ENCODE measurements at places on chromosomes 6 and 20. TPM values are rescaled to one million over a fixed set of nuclear protein-coding genes. Genes with fewer than 3 reads are reported as not detected.

The MATN4 gene
- total RNA-seq, result 0.69 TPM

DNA sequence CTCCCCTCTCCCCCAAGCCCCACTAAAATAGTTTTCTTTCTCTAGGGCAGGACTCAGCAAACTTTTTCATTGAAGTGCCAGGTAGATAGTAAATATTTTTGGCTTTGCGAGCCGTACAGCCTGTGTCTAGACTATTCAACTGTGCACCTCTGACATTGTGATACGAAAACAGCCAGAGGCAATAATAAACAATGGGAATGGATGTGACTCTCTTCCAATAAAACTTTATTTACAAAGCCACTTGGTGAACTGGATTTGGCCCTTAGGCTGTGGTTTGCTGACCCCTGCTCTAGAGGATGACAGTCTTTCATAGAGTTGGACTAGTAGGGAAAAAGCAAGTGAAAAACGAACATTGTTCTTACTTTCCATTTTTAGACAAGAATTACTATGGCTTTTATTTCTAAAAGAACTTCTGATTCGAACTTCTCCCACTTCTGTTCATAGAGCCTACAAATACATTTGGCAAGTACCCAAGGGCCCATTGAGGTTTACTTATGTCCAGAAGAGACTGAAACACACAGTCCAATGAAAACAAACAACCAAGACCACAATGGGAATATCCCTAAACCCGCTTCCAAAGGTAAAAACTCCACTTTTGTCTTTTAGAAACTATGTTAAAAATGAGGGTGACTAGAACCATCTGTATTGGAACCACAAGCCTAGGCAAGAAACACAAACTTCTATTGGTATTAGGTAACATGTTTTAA lies 46.4 kb upstream of the CDKAL1 start:
- H3K4me1 ChIP-seq, result no peaks in the 10 kb centered on the region
- no peak for DNase-seq
- no peaks in the 10 kb centered on the region for H3K27me3 ChIP-seq
- H3K4me3 ChIP-seq, result no peak overlapping the region
- H3K36me3 ChIP-seq, result no peaks in the 10 kb centered on the region

GRCh38 chr6:161268531-161269210 lies 5.2 kb downstream of the AGPAT4 start:
- no peak overlapping the region for H3K4me3 ChIP-seq
- no peaks in the 10 kb centered on the region for H3K4me1 ChIP-seq
- H3K27me3 ChIP-seq, result no peaks in the 10 kb centered on the region

The TSPO2 gene
- total RNA-seq, result not detected

DNA sequence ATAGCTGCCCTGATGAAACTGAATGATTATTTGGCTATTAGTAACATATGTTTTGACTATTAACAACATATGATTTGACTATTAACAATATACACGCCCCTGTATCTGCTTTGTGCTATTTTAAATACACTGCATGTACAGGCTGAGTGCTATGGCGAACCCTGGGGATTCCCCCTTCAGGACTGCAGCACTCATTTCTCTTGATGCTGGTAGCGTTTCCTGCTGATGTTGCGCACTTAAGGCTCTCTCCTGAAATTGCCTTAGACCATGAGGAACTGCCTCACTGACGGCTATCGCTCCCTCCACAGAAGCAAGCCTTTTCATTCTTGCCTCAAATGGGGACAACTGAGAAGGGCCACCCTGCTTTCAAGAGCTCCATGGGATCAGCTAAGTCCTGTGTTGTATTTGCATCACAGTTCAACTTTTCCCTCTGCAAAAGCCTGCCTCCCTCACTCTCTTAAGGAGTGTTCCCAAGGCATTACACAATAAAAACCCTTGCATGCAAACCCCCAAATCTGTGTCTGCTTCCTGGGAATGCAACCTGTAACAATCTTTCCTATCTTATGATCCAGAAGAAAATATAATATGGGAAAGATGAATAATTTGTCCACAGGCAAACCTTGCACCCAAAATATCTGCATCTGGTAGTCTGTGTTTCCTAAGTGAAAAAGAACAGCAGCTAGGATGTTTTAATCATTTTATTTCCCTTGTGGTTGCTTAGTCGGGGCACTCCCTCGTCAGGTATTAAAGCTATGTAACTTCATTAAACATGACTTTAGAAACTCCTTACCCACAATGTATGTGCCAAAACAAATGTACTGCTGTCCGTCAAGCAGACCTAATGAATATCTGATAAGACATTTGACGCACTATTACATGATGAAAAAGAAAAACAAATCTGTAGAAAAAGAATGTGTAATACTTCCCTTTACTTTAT lies 456.4 kb downstream of the COL12A1 start:
- no peak for DNase-seq
- no peak overlapping the region for H3K4me3 ChIP-seq
- no peak overlapping the region for H3K27ac ChIP-seq
- no peaks in the 10 kb centered on the region for H3K27me3 ChIP-seq
- H3K4me1 ChIP-seq, result no peaks in the 10 kb centered on the region

DNA sequence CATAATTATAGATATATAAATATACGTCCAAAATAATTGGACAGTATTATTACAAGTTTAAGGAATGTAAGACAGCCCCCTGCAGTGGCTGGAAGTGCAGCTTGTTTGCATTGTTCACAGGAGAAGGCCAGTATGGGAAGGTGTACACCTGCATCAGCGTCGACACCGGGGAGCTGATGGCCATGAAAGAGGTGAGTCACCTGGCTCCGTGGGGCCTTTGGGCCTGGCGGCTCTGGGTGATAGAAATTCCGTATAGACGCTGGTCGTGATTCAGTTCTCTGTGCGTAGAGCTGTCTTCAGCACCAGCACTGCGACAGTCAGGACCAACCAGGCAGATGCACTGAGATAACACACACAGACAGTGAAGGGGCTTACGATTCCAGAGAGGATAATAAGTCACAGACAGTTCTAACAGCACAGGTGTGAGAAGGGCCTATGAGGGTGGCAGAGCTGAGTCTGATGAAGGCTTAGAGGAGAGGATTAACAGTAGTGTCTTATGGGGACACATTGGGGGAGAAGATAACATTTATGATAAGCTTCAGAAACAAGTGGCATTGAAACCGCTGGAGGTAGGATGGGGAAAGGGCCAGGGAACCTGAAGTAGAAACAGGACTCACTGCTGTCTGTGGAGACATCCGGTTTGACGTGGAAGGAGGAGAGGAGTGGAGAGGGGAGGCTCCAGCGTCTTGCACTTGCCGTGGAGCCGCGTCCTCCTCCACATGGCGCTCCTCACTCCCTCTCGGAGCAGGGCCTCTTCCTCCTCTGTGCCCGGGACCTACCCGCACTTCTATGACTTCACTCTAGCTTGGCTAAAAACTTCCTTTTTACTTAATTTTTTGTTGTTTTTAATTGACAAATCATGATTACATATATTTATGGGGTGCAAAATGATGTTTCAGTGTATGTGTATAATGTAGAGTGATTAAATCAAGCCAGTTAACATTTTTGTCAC lies 116.5 kb downstream of the MAP3K4 start:
- H3K36me3 ChIP-seq, result peaks cover 22% of the 10 kb centered on the region
- no peak overlapping the region for H3K27ac ChIP-seq
- no peak for DNase-seq
- H3K4me3 ChIP-seq, result no peak overlapping the region

- H3K27ac ChIP-seq, result peak within 1 kb of the TSS; percentile 70
- no peaks in the 10 kb centered on the region for H3K27me3 ChIP-seq
- DNase-seq, result peak; percentile 88
- peak within 1 kb of the TSS; percentile 91 for H3K4me3 ChIP-seq
Measured at GRCh38 chr6:43021270-43022047, at the start of gene RRP36. Gene RRP36 (plus strand): TSS chr6:43021623. CDS start chr6:43021655, 32 bp downstream.

DNA sequence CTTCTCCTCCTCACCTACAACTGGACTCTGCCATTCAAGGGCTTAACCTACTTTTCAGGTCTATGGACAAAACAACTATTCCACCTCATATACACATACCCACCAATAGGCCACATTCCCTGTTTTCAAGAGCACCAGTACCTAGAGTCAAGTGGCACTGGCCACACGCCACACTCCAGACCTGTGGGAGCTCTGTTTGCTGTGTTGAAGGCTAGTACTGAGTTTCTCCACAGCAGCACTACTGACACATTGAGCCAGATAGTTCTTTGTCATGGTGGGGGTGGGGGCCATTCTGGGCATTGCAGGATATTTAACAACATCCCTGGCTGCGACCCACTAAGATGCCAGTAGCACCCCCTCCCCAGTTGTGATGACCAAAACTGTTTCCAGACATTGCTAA lies 84.1 kb downstream of the RALGAPA2 start:
- H3K27me3 ChIP-seq, result no peaks in the 10 kb centered on the region
- H3K4me1 ChIP-seq, result no peaks in the 10 kb centered on the region
- no peak for DNase-seq
- H3K36me3 ChIP-seq, result peaks cover 3% of the 10 kb centered on the region
- H3K27ac ChIP-seq, result no peak overlapping the region

GRCh38 chr20:57391439-57392301 lies 474 bp downstream of the RBM38 start:
- no peaks in the 10 kb centered on the region for H3K27me3 ChIP-seq
- DNase-seq, result peak; percentile 60
- no peaks in the 10 kb centered on the region for H3K36me3 ChIP-seq
- H3K27ac ChIP-seq, result peak overlapping the region; percentile 43

GRCh38 chr6:158694913-158695312 lies 45.1 kb downstream of the SYTL3 start:
- no peak for DNase-seq
- H3K36me3 ChIP-seq, result no peaks in the 10 kb centered on the region
- H3K4me3 ChIP-seq, result no peak overlapping the region
- H3K27ac ChIP-seq, result no peak overlapping the region

DNA sequence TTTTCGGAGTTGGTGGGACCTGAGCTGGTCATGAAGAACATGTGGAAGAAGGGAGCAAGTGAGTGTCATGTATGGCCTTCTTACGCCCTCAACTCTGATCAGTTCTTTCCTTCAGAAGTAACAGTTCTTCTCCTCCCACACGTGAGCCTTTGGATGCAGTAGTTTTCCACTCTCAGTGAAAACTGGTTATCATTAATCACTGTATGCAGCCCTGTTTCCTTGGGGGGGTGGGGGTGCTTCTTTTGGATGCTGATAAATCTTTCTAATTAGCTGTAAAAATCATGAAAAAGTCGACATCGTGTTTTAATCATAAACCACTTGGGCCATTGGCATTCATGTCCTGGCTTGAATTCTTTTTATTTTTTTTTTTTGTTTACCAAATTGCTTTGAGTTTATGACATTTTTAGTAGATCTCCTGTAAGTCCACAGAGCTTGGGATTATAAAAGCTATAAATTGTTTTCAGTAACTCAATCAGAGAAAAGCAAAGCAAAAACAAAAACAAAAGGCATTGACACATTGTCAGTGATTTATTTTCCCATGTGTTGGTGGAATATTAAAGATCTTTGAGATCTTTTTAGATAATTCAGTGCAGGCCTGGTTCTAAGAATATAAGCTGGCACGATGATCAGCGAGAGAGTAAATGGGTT lies 84.8 kb downstream of the TRMT11 start:
- no peak overlapping the region for H3K4me3 ChIP-seq
- H3K27me3 ChIP-seq, result no peaks in the 10 kb centered on the region
- H3K36me3 ChIP-seq, result no peaks in the 10 kb centered on the region

DNA sequence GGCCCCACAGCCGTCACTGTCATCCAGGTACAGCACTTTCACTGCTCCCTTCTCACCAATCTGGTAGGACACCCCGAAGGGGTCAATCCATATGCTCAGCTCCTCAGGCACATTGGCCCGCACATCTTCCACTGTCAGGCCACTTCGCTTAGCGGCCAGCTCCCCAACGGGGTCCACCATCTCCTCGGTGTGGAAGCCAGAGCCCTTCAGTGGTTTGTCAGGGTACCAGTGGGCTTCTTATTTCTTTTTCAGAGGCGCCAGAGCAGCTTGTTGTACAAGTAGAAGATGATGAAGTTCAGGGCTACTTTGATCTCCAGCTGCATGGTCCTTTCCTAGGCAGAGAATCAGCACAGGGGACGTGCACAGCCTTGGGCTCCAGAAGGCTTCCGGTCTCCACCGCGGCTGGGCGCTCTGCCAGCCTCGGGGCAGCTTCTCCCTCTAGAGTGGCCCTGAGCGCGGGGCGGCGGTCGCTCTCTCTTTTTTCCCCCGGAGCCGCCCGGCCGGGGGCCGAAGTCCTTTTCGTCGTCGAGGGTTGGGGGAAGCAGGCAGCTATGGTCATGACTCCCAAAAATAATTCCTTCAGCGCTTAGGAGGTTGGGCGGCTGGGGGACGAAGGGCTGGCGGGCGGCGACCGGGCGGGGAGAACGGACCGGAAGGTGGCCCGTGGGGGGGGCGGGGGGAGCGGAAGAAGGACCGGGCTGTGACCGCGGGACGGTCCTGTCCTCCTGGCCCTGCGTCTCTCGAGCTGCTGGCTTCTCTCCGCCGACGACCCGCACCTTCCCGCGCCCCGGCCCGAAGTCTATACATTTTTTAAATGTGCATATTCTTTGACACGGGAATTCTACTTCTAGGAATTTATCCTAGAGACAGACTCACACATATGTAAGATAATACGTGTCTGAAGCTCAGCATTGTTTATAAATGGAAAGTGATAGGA lies 6.5 kb upstream of the ZSCAN9 start:
- H3K4me3 ChIP-seq, result peak overlapping the region; percentile 86
- no peaks in the 10 kb centered on the region for H3K36me3 ChIP-seq
- DNase-seq, result peak; percentile 88

The BTNL2 gene
- not detected for total RNA-seq

DNA sequence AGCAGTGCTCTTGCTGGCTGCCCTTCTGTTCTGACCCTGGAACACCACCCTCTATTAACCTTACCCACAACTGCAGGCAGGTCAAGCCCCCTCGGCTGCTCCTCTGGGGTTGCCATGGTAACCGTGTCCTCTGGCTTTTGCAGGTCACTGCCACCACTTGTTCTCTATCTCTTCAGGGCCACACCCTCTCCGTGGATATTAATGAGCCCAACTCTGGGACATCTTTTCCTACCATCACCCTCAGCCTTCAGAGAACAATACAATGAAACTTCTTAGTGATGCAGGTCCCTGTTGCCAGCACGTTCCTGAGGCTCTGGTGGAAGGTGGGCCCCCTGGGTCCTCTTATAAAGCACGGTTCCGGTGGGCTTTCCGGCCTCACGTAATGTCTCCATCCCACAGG lies 30.8 kb upstream of the MICB start:
- no peaks in the 10 kb centered on the region for H3K27me3 ChIP-seq
- H3K27ac ChIP-seq, result no peak overlapping the region
- DNase-seq, result no peak
- no peaks in the 10 kb centered on the region for H3K36me3 ChIP-seq
- no peaks in the 10 kb centered on the region for H3K4me1 ChIP-seq

- H3K36me3 ChIP-seq, result no peaks in the 10 kb centered on the region
- H3K4me3 ChIP-seq, result no peak overlapping the region
- H3K27me3 ChIP-seq, result no peaks in the 10 kb centered on the region
- H3K4me1 ChIP-seq, result no peaks in the 10 kb centered on the region
- no peak overlapping the region for H3K27ac ChIP-seq
- no peak for DNase-seq
Measured at GRCh38 chr20:32990426-32990825, 13.8 kb downstream of the SUN5 start.
